ENCODE measurements at places on chromosomes 6 and 20. TPM values are rescaled to one million over a fixed set of nuclear protein-coding genes. Genes with fewer than 3 reads are reported as not detected.

GRCh38 chr6:37913210-37913609 is 93.7 kb downstream of the ZFAND3 start:
- no peak for DNase-seq

The SLC22A2 gene
- 0.18 TPM for total RNA-seq

GRCh38 chr20:48056218-48056617 is 270.9 kb upstream of the SULF2 start:
- DNase-seq, result no peak

GRCh38 chr6:167501831-167502385 is 177.0 kb downstream of the TTLL2 start:
- DNase-seq, result peak; percentile 51

DNA sequence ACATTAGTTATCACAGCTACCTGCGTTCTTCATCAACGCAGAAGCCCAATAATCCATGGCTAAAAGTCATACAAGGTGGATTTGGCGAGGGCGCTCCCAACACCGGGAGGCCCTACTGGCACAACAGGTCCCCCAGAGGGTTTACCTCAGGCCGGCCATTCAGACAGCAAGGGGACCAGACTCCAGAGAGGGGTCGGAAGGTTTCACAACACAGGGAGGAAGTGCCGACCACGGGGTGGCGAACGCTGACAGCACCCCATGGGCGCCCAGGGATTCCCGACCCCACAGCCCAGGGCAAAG is 1515.9 kb upstream of the DEFB115 start:
- DNase-seq, result no peak

DNA sequence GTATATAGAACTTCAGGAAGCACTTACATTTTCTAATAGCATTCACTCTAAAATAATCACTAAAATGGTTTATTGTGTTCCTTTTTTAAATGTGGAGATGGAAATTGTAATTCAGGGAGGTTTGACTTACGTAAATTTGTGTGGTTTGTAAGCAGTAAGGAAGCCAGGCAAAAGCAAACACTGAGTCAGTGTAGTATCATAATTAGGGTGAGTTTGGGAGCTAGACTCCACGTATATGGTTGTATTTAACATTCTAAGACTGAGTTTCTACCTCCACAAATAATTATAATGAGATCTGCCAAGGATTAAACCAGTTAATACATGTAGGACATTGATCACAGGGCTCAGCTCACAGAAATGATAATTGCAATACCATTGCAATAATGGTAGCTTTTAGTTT is 425.5 kb downstream of the CBLN4 start:
- no peak for DNase-seq

DNA sequence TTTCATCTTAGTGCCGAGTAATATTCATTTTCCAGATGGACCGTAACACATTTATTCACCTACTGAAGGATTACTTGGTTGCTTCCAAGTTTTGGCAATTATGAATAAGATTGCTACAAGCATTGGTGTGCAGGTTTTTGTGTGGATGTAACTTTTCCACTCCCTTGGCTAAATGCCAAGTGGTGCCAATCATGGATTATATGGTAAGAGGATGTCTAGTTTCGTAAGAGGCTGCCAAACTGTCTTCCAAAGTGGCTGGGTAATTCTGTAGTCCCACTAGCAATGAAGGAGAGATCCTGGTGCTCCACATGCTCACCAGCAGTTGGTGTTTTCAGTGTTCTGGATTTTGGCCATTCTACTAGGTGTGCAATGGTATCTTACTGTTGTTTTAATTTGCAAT is 117.1 kb downstream of the IRF4 start:
- DNase-seq, result no peak
